ENCODE measurements at places on chromosomes 3 and 15.

- DNase-seq = no peak
Observed at GRCh38 chr3:65883613-65884012, 155.1 kb downstream of the MAGI1 start.

DNA sequence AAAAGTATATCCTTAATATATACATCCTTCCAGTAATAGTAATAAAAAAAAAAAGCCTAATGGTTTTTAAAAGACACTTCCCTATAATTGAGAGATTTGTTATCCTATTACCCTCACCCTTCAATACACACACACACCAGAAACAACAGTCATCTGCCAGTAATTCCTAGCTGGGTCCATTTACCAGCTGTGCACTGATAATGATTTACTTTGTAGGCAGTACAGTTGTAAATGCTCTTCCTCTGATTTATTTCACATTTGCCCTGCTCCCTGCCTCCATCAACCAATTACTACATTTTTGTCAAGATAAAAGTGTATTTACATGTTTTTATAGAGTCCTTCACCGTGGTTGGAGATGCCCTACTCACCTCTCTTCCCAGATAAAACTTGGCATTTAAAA is 12.4 kb downstream of the TPM1 start:
- no peak for DNase-seq

DNA sequence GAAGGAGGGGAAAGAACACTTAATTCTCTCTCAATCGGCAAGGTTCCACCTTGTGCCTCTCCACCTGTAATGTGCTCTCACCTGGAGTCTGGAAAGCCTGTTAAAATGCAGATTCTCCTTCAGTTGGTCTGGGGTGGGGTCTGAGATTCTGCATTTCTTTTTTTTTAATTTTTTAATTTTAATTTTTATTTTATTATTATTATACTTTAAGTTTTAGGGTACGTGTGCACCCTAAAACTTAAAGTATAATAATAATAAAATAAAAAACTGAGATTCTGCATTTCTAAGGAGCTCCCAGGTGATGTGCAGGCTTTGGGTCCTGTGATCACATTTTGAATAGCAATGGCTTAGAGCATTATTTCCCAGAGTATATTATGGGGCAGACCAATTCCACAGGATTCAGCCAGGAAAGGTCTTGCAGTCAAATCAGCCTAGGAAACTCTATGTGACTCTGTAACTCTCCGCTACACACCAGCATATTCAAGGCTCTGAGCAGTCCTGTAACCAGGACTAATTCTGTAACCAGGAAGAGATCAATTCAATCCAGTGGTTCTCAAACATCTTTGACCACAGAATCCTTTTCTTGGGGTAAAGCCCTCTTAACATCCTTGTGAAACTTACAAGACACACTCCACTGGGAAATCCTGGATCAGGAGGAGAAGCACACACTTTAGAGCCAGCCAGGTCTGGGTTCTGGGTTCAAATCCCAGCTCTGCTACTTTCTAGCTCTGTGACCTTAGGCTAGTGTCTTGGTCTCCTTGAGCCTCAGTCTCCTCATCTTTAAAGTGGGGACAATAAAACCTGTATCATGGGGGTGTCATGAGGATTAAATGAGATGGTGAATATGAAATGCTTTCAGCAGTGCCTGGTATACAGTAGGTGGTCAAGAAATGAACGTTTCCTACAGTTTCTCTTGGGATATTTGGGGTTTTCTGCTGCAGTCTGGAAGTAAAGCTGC is 62.3 kb upstream of the SEC13 start:
- no peak for DNase-seq

GRCh38 chr3:30042274-30042859 is 564.0 kb upstream of the TGFBR2 start:
- no peak for DNase-seq

DNA sequence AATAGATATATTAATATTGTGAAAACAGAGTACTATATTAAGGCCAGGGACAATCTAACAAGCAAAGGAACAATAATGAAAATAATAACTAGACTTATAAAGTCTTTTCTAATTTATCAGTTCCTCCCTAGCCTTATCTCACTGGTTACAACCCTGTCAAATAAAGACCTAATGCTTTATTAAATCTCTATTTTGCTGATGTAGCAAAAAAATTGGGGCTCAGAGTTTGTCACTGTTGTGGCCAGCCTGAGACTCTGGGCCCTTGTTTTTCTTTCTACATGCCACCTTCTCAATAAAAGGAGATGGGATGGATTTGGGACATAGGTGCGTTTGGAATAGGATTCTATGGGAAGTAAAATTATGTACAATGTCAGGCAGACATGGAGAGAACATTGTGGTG is 937.0 kb downstream of the IGSF11 start:
- no peak for DNase-seq

- no peak for DNase-seq
Observed at GRCh38 chr3:37479981-37480380, 305.6 kb upstream of the LRRFIP2 start.

GRCh38 chr3:359672-360071 is 163.1 kb downstream of the CHL1 start:
- no peak for DNase-seq

GRCh38 chr3:130779031-130779430 is 32.4 kb upstream of the PIK3R4 start:
- DNase-seq = peak; percentile 97

GRCh38 chr15:80861731-80862170 is 82.6 kb downstream of the CEMIP start:
- no peak for DNase-seq

DNA sequence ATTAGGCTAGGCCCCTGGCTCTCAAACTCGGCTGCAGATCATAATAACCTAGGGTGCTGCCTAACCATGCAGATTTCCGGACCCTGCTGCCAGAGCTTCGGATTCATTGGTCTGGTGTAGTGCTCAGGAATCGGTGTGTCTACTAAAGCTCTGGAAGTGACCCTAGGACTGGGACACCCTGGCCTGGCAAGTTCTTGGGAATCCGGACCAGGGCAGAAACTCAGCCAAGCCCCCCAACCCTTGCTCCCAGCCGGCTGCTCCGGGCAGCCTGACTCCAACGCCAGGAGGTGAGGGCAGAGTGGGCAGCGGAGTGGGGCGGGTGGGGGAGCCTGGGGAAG is 23.0 kb downstream of the IGDCC3 start:
- DNase-seq = no peak

- DNase-seq = no peak
Observed at GRCh38 chr15:89649013-89649625, 6.1 kb downstream of the KIF7 start.

DNA sequence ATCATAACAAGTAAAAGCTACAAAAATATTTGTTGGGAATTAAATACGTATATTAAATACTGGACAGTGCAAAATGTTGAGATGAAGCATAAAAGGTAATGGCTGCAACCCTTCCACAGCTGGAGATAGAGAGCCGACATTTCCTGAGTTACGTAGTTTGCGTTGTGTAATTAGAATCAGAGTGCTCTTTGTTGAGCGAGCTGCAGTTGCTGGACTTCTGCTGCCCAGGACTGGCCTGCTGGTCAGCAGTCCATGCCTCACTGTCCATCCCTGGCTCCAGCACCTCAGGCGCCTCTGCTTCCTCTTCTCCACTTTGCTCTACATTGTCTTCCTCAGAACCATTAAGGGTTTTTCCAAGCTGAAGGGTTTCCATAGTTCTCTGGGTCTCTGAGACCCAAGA is 28.4 kb upstream of the SHC4 start:
- no peak for DNase-seq

- no peak for DNase-seq
Observed at GRCh38 chr3:86990734-86991481, at the start of gene VGLL3. VGLL3 (minus strand) TSS chr3:86991149; CDS start chr3:86990743, 406 bp downstream.

- no peak for DNase-seq
Observed at GRCh38 chr3:35745802-35746484, 106.6 kb downstream of the ARPP21 start.

DNA sequence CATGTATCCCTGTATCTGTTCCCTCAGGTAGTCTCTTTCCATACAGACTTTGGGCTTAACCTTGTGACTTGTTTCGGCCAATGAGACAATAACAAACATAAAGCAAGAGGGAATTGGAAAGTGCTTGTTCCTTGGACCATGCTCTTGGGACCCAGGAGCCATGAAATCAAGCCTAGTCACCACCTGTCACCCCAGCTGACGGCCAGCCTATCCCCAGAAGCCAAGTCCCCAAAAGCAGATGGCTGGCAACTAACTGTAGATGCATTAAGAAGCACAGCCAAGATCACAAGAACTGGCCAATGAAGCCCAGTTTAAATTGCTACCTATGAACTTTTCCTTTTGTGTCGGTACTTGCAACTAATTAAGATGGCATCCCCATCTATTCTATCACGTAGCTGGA is 822.0 kb downstream of the CADM2 start:
- DNase-seq = no peak

GRCh38 chr3:141268306-141268705 is 36.7 kb downstream of the PXYLP1 start:
- no peak for DNase-seq

Data from NCI-H1436 treated with DMSO at 0.1 percent for 48 hours (cell line).